ENCODE measurements at places on chromosomes 12 and 14.

GRCh38 chr14:36086629-36087395 is 89.7 kb downstream of the PTCSC3 start:
- no peak for DNase-seq

DNA sequence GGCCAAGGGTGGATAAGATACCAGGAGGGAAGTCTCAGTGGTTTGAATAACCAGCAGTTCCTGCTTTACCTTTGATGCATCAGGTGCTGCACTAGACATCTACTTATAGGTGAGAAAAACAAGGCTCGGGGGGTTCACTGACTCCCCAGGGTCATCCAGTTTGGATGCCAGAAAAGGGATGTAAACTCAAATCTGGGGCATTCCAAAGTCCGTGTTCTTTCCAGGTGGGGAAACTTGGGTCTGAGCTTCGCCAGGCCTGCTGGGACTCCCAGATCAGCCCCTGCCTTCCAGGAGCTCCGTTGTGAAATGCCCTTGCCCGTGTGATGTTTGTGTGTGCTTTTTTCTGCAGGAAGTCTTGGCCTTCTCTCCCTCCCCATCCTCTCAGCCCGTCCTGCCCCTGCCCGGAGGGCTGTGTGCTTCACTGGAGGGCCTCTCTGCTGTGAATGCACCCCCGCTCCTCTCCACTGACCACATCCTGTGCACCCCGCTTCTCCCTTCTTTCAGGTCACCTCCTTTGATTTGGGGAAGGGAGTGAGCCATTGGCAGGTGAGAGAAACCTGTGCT is 42.1 kb downstream of the TSPAN9 start:
- DNase-seq = no peak

GRCh38 chr12:109567296-109567695 is 6.0 kb downstream of the MMAB start:
- DNase-seq = no peak

DNA sequence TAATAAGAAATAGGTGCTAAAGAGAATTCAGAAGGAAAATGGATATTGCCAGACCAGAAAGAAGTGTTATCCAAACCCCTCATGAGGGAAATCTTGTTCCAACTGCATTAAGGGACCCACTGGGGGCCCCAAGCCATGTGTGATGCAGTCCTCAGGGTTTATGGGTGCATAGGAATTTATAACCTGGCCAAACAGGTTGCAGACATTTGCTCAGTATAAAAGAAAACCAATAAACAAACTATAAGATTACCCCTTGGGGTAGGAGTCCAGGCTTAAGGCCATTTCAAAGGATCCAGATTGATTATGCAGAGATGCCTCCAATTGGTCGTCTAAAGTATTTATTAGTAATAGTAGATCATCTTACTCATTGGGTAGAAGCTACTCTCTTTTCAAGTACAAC is 240.9 kb upstream of the DIO3 start:
- no peak for DNase-seq
